NCI-H2081 (cell line): ENCODE measurements at places on chromosomes 7 and 10.
A peak's percentile ranks its signal among the peaks of the same experiment; 100 is the strongest.

DNA sequence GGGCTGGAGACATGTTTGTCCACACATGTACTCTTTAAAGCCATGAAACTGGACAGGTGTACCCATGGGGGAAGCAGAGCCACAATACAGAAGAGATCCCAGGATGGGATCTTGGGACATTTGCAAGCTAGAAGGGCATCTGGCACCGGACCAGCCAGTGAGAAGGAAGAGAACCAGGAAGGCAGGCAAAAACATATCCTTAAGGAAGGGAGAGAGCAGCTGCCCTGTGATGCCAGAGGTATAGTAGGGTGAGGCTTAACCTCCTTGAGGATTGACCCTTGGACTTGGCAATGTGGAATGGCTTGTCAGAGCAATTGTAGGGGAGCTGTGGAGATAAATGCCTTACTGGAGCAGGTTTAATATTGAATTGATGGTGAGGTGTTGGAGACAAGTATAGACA, 17.9 kb upstream of the SUV39H2 start:
- DNase-seq, result no peak

DNA sequence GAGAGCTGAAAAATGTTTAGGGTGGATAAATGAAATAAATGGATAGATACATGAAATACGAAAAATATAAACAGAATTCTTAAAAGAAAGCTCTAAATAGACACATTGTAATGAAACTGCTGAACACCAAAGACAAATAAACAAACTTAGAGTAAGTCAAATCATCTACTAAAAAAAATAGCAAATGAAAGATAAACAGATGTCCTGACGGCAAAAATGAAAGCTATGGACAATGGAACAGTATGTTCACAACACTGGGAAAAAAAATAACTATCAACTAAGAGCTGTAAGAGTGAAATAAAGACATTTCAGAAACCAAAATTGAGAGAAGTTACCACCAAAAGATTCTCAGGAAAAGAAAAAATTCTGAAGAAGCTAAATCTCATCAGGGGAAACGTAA, 106.1 kb downstream of the SGMS1 start:
- DNase-seq, result no peak

DNA sequence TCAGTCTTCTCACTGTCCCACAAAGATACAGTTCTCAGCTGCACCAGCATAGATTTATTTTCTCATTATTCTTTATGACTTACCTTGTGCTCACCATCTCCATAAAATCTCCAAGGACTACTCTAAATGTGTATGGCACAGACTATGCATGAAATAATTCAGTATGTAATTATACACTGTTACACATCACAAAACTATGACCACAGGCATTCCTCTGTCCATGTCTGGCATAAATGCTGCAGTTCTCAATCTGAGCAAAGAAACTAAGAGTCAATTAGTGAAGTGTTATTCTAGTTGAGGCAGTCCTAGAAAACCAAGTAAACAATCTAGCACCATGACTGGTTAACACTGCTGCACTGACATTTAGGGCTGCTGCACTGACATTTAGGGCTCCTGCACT, 2.7 kb downstream of the CYCS start:
- no peak for DNase-seq

DNA sequence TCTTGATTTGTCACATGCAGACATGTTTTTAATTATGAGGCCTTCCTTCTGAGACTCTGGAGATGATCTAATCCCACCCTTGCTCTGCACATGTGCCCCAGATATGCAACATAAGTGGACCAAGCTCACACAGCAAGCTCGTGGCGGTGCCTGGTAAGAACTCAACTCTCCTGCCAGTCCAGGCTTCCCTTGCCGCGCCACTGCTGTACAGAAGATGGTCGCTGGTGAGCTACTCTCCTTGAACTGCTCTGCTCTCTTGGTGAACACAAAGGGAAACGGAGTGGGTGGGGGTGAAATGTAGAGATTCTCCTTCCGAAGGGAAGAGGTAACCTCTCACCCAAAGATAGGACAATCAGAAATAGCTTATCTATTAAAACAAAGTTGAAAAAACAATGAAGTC, 25.7 kb downstream of the MYOF start:
- DNase-seq, result no peak

GRCh38 chr7:142371586-142372377, 113.9 kb upstream of the PRSS58 start:
- DNase-seq, result no peak

GRCh38 chr10:17122052-17122451, 7.6 kb downstream of the CUBN start:
- no peak for DNase-seq

GRCh38 chr7:27202018-27202861, 2.3 kb upstream of the HOXA13 start:
- no peak for DNase-seq

- no peak for DNase-seq
Measured at GRCh38 chr10:49300140-49300974, 1.4 kb downstream of the C10orf71 start.

DNA sequence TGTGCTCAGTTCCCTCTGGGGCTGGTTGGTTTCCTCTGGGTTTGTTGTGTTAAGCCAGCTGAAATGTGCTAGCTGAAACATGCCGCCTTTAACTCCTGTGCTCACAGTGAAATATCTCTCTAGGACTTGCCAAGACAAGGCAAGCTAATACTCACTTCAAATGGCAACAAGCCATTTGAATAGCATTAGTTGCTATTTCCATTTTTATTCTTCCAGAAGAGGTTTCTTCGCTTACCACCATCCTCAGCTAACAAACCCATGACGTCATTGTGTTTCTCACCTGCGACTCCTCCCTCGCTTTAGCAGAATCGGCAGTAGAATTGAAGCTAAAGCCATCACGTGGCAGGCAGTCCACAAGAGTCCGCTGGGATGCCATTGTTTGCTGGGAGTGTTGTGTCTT, 61.3 kb downstream of the ZNF22 start:
- DNase-seq, result no peak

GRCh38 chr7:150871601-150872000, 19.3 kb downstream of the AOC1 start:
- DNase-seq, result no peak

DNA sequence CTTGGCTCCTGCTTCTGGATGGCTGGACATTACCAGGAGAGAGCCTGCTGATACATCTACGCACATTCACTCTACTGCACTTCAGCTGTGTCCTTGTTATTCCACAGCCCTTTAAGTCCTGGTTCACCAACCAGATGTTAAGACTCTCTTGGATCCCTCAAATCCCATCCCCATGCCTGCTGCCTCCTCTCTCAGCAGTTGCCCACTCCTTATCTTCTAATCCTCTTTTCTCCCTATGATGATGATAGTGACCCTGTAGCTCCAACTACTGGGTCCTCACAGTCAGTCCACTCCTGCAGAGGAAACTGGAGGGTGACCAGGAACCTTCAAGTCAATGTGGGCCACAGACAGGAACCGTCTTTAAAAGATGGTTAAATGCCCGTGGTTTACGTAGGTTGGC, 96.3 kb upstream of the PDCD4 start:
- no peak for DNase-seq

GRCh38 chr10:35041502-35041879, 48.6 kb downstream of the CUL2 start:
- DNase-seq, result no peak

DNA sequence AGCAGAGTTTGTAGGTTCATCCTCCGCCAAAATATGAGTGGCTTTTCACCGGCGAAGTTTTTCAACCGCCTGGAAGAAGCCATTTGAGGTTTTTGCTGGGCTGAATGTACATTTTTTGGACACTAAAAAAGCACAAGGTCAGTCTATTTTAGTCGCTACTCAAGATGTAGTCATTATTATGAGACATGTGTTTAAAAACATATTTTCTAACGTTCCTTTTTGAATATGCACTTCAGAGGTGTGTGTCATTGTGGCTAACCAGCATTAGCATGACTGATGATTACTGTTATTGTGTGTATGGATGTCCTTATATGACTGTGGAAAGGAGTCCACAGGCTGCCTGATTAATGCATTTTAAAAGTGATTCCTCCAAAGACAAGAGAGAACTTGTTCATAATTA, 605.4 kb downstream of the INHBA start:
- no peak for DNase-seq

DNA sequence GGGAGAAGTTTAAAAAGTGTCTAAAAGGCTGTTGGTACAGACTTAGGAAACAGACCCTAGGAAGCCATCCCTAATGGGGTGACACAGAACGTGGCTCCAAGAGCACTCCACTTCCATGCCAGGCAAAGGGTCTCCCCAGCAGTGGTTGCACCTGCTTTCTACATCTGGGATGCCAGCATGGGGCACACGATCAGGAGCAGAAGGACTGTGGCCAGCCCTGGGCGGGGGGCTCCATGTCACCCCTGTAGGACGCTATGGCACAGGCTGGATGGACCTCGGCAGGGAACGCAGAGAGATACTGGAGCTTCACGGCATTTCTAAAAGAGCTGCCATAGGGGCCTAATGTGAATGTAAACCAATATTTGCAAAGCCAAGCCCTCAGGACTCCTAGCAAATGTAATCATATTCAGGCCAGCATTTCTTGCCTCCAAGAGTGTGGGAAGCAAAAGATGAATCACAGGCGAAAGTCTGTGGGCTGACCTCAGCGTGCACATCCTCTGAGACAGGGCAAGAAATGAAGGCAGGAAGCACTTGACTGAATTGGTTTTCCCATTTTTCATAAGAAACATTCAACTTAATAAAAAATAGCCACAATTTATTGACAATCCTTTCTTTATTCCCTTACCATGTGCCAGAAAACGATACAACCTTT, 93.9 kb downstream of the ATXN7L1 start:
- DNase-seq, result no peak

DNA sequence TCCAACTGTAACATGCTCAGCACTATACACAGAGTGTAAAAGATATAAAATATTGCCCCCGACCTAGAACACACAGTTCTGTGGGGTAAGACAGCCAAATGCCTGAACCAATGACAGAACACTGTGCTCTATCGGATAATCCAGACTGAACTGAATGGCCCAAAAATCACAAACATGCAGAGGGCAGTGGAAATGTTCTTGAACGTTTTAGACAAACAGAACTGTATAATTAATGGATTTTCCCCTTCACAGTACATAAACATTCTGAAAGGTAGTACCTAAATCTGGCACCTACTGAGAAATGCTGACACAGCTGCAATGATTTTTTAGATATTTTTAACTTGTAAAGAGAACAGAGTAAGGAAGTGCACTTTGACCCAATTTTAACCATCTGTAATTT, 33.4 kb downstream of the PARD3 start:
- DNase-seq, result no peak

DNA sequence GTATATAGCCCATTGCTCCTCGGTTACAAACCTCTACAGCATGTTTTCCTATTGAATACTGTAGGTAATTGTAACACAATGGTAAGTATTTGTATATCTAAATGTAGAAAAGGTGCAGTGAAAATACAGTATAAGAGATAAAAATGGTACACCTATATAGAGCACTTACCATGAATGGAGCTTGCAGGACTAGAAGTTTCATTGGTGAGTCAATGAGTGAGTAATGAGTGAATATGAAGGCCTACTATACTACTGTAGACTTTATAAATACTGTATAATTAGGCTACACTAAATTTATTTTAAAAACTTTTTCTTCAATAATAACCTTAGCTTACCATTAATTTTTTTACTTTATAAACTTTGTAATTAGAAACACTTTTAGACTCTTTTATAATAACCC, 239.7 kb downstream of the CDK14 start:
- DNase-seq, result no peak

DNA sequence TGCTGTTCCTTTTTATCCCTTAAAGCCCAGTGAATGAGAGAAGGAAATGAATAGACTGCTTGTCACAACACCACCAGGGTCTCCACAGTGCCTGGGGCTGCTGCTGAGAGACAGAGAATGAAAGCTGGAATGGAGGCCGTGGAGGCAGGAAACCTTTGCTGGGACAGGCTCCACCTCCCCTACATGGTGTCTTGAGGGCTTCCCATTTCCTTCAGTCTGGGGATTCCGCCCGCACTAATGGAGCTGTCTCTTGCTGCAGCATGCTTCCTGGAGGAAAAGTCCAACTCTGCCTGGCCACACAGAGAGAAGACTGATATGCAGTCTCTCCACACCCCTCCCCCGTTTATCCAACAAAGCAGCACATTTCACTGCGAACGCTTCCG, 54.5 kb downstream of the LRRC4 start:
- DNase-seq, result no peak

- DNase-seq, result no peak
Measured at GRCh38 chr7:155931396-155932085, 119.3 kb upstream of the SHH start.

GRCh38 chr10:34732926-34733325, 82.2 kb downstream of the PARD3 start:
- no peak for DNase-seq

- DNase-seq, result no peak
Measured at GRCh38 chr7:79730971-79731370, 277.5 kb upstream of the MAGI2 start.

- DNase-seq, result peak; percentile 12
Measured at GRCh38 chr7:29113384-29114102, 32.8 kb downstream of the CPVL start.

DNA sequence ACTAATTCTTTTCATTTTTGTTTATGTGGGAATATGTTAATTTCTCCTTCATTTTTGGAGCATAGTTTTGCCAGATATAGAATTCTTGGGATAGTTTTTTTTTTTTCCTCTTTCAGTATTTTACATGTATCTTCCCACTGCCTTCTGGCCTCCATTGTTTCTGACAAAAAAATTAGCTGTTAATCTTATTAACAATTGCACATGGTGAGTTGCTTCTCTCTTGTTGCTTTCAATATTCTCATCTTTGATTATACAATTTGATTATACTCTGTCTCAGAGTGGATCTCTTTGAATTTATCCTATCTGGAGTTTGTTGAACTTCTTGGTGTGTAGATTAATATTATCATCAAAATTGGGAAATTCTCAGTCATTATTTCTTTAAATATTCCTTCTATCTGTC, 41.4 kb upstream of the HABP2 start:
- no peak for DNase-seq

- peak; percentile 19 for DNase-seq
Measured at GRCh38 chr7:48154792-48155413, 16.4 kb upstream of the ABCA13 start.
